WTC11 (cell line): ENCODE measurements at places on chromosomes 13 and 19. TPM values are rescaled to one million over a fixed set of nuclear protein-coding genes. Genes with fewer than 3 reads are reported as not detected.

MEDAG gene
- 1.9 to 2.4 TPM (median 2.1 TPM) in 3 replicates for total RNA-seq

SBK2 gene
- total RNA-seq = 5.2 to 6.4 TPM (median 5.8 TPM) in 3 replicates

CBY2 gene
- 0.50 to 0.74 TPM in 2 of 3 replicates, not detected in the other for total RNA-seq

CPAMD8 gene
- total RNA-seq = 6.9 to 10.8 TPM (median 7.9 TPM) in 3 replicates

PGLYRP1 gene
- not detected in 3 replicates for total RNA-seq

ZNF415 gene
- 9.3 to 11.2 TPM (median 11.2 TPM) in 3 replicates for total RNA-seq

KASH5 gene
- 0.14 to 0.42 TPM in 2 of 3 replicates, not detected in the other for total RNA-seq

FAAP24 gene
- 5.2 to 6.2 TPM (median 5.3 TPM) in 3 replicates for total RNA-seq

DNA sequence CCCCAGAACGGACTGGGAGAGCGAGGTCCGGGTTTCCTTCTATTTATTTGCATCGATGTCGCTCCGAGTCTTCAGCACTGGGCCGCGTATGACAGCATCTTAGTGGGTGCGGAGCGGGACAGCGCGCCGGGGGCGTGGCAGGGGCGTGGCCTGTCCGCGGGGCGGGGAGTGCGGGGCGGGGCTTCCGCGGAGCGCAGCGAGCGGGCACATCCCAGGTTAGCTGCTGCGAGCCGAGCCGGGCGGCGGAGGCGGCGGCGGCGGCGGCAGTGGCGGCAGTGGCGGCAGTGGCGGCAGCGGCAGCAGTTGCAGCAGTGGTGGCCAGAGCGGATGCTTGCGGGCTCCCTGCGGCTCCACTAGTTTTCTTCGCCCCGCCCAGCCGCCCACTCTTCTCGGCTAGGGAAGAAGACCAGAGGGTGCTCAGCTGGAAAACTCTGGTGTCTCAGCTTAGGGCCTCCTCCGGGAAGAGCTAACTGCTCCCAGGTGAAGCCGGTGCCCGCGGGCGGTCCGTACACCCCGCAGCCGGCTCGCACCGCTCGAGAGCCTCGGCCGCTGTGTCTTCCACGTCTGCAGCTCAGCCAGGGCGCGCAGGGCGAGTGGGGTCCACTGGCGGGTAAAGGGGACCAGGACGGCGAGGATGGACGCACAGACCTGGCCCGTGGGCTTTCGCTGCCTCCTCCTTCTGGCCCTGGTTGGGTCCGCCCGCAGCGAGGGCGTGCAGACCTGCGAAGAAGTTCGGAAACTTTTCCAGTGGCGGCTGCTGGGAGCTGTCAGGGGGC lies at the start of gene GPC5:
Gene GPC5, plus strand, starts transcription at position 209 of the 776 bp plus-strand sequence.
- peak; percentile 83 for DNase-seq

DNA sequence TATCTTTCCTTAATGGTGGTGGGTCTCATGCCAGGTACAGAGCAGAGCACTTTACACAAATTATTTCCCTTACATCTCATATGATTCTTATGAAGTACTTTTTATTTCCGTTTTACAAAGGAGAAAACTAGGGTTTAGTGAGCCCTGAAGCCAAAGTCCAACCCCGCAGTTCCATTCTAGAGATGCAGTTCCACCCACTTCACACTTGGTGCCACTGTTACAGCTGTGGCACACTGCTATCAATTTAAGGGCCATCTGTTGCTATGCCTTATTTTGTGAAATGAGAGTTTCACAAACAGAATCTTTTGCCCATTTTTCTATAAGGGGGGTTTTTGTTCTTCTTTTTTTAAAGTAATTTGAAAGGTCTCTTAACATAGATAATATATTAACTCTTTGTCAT lies 12.9 kb downstream of the MIPEP start:
- no peak for DNase-seq

GRCh38 chr19:32869369-32869965 lies at the start of gene SLC7A9:
Gene SLC7A9, minus strand, starts transcription at chr19:32869767. Its CDS starts 1,233 bp downstream, at chr19:32868534.
- no peak for DNase-seq

DNA sequence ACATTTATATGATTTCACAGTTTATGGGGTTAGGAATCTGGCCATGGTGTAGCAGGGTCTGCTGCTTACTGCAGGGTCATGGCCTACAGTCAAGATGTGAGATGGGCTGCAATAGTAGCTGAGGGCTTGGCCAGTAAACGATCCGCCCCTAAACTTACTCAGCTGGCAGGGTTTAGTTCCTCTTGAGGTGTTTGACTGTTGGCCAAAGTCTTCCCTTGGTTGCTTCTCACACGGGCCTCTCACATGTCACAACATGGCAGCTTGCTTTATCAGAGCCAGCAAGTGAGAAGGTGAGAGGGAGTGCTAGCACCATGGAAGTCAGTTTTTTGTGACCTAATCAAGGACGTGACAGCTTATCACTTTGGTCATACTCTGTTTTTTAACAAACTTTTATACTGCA lies 77.1 kb downstream of the DNAJC3 start:
- DNase-seq = no peak

DNA sequence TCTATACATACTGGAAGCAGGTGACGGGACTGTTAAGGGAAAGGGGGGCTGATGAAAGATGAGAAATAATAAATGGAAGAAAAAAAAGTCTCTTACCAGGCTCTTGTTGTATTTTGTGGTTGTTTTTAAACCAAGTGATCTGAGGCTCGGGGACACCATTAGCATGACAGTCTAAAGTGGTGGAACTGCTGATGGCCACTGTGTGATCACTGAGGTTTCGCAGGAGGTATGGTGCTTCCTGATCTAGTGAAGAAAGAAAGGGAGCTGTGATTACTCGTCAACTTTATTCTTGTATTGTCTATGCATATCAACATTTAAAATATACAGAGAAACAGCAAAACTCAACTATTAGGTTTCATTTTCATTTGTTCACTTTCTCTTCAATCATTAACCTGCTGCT lies 110.1 kb downstream of the FLT1 start:
- DNase-seq = no peak
